Mammary microvascular endothelial cell (primary cell): ENCODE measurements at places on chromosomes 11 and 22. TPM values are rescaled to one million over a fixed set of nuclear protein-coding genes. Genes with fewer than 3 reads are reported as not detected.

OSM gene
- total RNA-seq, result not detected in 2 replicates

MUC6 gene
- total RNA-seq, result not detected in 2 replicates

GTSE1 gene
- total RNA-seq, result 19.7 and 21.9 TPM in 2 replicates

PKDREJ gene
- total RNA-seq, result 0.05 TPM in 1 of 2 replicates, not detected in the other

GAB4 gene
- total RNA-seq, result not detected in 2 replicates

WNT11 gene
- not detected in 2 replicates for total RNA-seq

MMP8 gene
- not detected in 2 replicates for total RNA-seq

CATSPERZ gene
- total RNA-seq, result 0.15 TPM in 1 of 2 replicates, not detected in the other

MIAT gene
- total RNA-seq, result under 0.01 and 0.07 TPM in 2 replicates

OR52N4 gene
- not detected in 2 replicates for total RNA-seq

CDON gene
- total RNA-seq, result 0.67 and 1.7 TPM in 2 replicates

ABTB2 gene
- 0.40 and 0.59 TPM in 2 replicates for total RNA-seq

MFRP gene
- 0.07 TPM in 1 of 2 replicates, not detected in the other for total RNA-seq

LRRN4CL gene
- total RNA-seq, result 0.05 TPM in 1 of 2 replicates, not detected in the other

DDTL gene
- 0.39 and 0.60 TPM in 2 replicates for total RNA-seq

UBQLNL gene
- 0.25 TPM in 1 of 2 replicates, not detected in the other for total RNA-seq

TMEM25 gene
- 8.8 and 9.9 TPM in 2 replicates for total RNA-seq

MYOD1 gene
- total RNA-seq, result not detected in 2 replicates

KDM4D gene
- total RNA-seq, result 0.64 and 1.4 TPM in 2 replicates

OR8K1 gene
- not detected in 2 replicates for total RNA-seq

TSG101 gene
- 48.3 and 68.1 TPM in 2 replicates for total RNA-seq

ALDH3B2 gene
- total RNA-seq, result not detected in 2 replicates

ANKK1 gene
- 0.05 TPM in 1 of 2 replicates, not detected in the other for total RNA-seq

RIMBP3B gene
- not detected in 2 replicates for total RNA-seq

SDHD gene
- total RNA-seq, result 96.6 and 117 TPM in 2 replicates

CALCA gene
- total RNA-seq, result not detected in 2 replicates

C11orf21 gene
- total RNA-seq, result not detected in 2 replicates

GGT5 gene
- total RNA-seq, result 7.4 and 8.3 TPM in 2 replicates

HBG1 gene
- not detected in 2 replicates for total RNA-seq

SNX15 gene
- total RNA-seq, result 17.1 and 17.3 TPM in 2 replicates

SEPTIN3 gene
- total RNA-seq, result not detected in 2 replicates

DNAL4 gene
- 13.5 and 16.5 TPM in 2 replicates for total RNA-seq

KRTAP5-2 gene
- not detected in 2 replicates for total RNA-seq

OR2AT4 gene
- not detected in 2 replicates for total RNA-seq

HTR3A gene
- total RNA-seq, result not detected in 2 replicates

OSBP2 gene
- total RNA-seq, result 2.3 and 2.9 TPM in 2 replicates

PHLDA2 gene
- total RNA-seq, result 51.2 and 66.8 TPM in 2 replicates

GAL3ST3 gene
- total RNA-seq, result not detected in 2 replicates

SYT13 gene
- total RNA-seq, result not detected in 2 replicates

LYVE1 gene
- total RNA-seq, result 9.6 and 12.1 TPM in 2 replicates

CAT gene
- 48.8 and 57.6 TPM in 2 replicates for total RNA-seq

PPARA gene
- 2.9 and 7.0 TPM in 2 replicates for total RNA-seq

GUCY1A2 gene
- under 0.01 and 0.05 TPM in 2 replicates for total RNA-seq

SCN2B gene
- not detected in 2 replicates for total RNA-seq

FOLR2 gene
- total RNA-seq, result not detected in 2 replicates

OR56A5 gene
- total RNA-seq, result not detected in 2 replicates
